ENCODE measurements at places on chromosomes 5 and 9.

DNA sequence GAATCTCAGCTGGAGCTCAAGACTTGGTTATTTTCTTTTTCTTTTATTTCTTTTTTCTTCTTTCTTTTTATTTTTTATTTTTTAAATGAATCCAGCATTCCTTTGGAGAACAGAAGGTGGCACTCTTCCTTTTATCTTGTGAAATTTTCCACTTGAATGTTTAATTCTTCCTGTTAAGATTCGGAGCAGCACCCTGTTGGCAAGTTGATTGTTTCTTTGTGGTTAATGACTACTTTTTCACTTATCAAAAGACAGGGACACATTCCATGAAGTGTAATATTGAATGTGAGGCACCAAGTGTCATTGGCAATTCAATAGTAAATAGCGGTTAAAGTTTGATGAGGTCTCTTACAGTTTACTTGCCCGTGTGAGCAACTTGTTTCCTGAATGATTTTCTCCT is 240.5 kb upstream of the CHD1 start:
- no peaks in the 10 kb centered on the region for H3K36me3 ChIP-seq
- no peaks in the 10 kb centered on the region for H3K4me1 ChIP-seq
- no peak for DNase-seq
- H3K27ac ChIP-seq, result no peak overlapping the region
- H3K27me3 ChIP-seq, result no peaks in the 10 kb centered on the region
- H3K4me3 ChIP-seq, result no peak overlapping the region

- no peak overlapping the region for H3K27ac ChIP-seq
- DNase-seq, result no peak
- no peaks in the 10 kb centered on the region for H3K27me3 ChIP-seq
- H3K4me1 ChIP-seq, result no peaks in the 10 kb centered on the region
These were observed 98.7 kb upstream of the IFNE start for GRCh38 chr9:21580636-21581378.

DNA sequence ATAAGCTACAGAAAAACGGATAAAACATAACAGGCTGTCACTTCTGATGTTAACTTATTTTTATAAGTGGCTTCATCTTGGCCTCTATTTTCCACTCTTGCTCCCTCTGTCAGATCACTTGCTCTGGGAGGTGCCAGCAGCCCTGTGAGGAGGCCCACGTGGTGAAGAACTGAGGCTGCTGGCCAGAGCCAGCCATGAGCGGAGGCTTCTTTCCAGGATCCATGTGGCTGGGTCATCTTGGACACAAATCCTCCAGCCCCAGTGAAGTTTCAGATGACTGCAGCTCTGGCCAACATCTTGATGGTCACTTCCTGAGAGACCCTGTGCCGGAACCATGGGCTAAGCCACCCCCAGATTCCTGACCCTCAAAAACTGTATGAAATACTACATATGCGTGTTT is 7.5 kb upstream of the CMBL start:
- H3K27me3 ChIP-seq, result no peaks in the 10 kb centered on the region
- no peak overlapping the region for H3K4me3 ChIP-seq
- no peak overlapping the region for H3K27ac ChIP-seq
- no peaks in the 10 kb centered on the region for H3K36me3 ChIP-seq

- peak; percentile 70 for DNase-seq
- no peak overlapping the region for H3K27ac ChIP-seq
These were observed 98.6 kb upstream of the ADAMTS19 start for GRCh38 chr5:129361441-129362025.

GRCh38 chr9:109993250-109993978 is 213.4 kb downstream of the PALM2AKAP2 start:
- no peaks in the 10 kb centered on the region for H3K36me3 ChIP-seq
- no peak overlapping the region for H3K4me3 ChIP-seq
- H3K4me1 ChIP-seq, result no peaks in the 10 kb centered on the region
- DNase-seq, result no peak

DNA sequence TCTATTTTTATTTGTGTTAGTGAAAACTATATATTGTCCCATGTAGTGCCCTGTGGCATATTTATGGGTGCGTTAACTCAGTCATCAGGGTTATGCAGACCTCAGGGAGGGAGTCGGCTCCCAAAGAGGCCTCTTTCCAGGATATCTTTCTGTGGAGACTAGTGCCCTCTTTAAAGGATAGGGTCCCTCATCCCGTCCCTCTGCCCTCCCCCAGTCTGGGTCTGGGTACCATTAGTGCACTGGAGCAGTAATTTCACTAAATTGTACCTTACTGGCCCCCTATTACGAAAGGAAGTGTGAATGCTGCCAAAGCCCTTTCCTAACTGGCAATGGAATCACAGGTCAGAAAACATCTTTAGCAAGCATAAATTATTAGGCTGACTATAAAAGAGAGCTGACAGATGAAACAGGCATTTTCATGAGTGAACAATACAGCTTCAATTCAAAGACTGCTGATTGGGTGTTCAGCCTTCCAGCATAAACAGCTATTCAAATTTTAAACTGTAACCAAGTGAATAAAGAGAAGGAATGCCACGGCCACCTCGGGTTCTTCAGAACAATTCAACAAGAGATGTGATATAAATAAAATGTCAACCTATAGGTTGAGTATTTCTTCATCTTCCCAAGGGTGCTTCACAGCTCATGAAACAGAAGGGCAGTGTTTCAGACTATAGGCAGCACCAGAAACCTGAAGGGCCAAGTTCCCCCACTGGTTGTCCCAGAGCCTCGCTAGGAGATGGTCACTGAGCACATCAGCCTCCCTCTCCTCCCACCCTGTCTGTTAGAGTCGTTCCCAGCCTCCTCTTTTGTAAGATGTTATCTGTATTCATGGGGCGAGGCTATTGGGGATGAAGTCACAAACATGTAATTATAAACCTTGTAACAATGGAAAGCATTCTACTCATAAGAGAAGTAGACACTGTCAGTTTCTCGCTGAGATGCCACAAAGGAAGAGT is 318.7 kb downstream of the TMEM161B start:
- H3K36me3 ChIP-seq, result no peaks in the 10 kb centered on the region
- H3K4me1 ChIP-seq, result no peaks in the 10 kb centered on the region
- peaks cover 4% of the 10 kb centered on the region for H3K27me3 ChIP-seq
- DNase-seq, result no peak
- no peak overlapping the region for H3K27ac ChIP-seq

DNA sequence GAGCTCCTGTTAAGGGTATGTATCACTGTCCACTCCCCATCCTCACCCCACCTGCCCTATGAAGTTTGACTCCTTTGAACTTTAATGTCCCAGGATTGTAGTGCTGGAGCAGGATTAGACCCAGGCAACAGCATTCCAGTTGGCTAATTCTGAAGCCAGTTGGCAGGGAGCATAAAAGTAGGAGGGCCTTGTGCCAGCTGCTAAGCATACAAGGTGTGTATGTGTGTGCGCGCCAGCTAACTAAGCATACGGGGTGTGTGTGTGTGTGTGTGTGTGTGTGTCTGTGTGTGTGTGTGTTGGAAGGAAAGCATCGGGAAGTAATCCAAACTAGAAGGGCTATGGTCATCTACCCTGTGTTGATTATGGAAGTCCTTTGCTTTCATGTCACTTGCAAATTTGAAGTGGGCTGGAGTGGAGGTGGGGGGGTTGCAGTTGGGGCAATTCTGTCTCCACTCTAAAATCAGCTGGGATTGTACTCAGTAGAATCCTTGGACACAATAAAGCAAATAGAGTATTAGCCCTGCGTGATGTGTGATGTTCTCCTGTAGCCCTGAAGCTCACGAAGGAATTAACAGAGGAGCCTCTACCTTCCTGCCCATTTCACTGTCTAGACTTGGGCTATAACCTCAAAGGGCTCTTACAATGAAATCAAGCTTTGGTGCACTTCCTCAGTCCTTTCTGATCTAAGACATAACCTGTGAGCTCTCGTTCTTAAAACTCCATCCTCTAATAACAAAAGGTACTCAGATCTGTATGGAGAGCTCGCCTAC is 26.9 kb downstream of the HMGCR start:
- no peak for DNase-seq
- H3K36me3 ChIP-seq, result peaks cover 37% of the 10 kb centered on the region
- no peaks in the 10 kb centered on the region for H3K4me1 ChIP-seq

GRCh38 chr5:23820765-23821471 is 313.5 kb downstream of the PRDM9 start:
- H3K4me1 ChIP-seq, result peaks cover 16% of the 10 kb centered on the region
- H3K36me3 ChIP-seq, result no peaks in the 10 kb centered on the region
- H3K27me3 ChIP-seq, result no peaks in the 10 kb centered on the region
- peak; percentile 68 for DNase-seq
- no peak overlapping the region for H3K4me3 ChIP-seq
- H3K27ac ChIP-seq, result no peak overlapping the region

GRCh38 chr9:20197976-20198685 is 409.3 kb upstream of the SLC24A2 start:
- no peaks in the 10 kb centered on the region for H3K36me3 ChIP-seq
- no peaks in the 10 kb centered on the region for H3K27me3 ChIP-seq
- H3K27ac ChIP-seq, result peak overlapping the region; percentile 87
- H3K4me1 ChIP-seq, result peaks cover 41% of the 10 kb centered on the region
- DNase-seq, result peak; percentile 86

GRCh38 chr5:65620021-65620420 is 4.1 kb downstream of the TRIM23 start:
- DNase-seq, result no peak
- no peaks in the 10 kb centered on the region for H3K27me3 ChIP-seq
- peaks cover 37% of the 10 kb centered on the region for H3K4me1 ChIP-seq
- peaks cover 16% of the 10 kb centered on the region for H3K36me3 ChIP-seq
- H3K4me3 ChIP-seq, result no peak overlapping the region
- H3K27ac ChIP-seq, result no peak overlapping the region

DNA sequence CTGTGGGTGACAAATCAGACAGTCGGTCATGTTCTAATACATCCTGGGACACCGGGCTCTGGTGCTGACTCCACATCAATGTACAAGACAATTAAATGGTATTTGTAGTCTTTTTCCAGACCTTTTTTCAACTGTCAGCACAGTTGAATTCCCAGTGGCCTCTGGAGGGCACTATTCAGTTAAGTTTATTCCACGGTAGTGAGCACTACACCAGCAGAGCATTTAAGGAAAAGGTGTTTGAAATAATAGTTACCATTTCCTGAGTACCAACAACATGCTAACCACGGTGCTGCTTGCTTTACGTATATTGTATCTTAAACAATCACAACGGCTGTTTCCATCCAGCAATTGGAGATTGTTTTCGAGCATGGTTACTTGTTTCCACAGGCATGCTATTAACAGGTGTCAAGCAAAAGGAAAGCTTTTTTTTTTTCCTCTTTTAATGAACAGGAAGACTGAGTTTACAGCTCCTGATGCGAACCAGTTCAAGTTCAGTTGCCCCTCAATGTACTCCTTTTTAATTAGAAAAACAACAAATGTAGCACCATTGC is 186.7 kb downstream of the PDZD2 start:
- H3K36me3 ChIP-seq, result no peaks in the 10 kb centered on the region
- no peak overlapping the region for H3K27ac ChIP-seq
- no peak overlapping the region for H3K4me3 ChIP-seq
- H3K27me3 ChIP-seq, result no peaks in the 10 kb centered on the region
- DNase-seq, result peak; percentile 71

DNA sequence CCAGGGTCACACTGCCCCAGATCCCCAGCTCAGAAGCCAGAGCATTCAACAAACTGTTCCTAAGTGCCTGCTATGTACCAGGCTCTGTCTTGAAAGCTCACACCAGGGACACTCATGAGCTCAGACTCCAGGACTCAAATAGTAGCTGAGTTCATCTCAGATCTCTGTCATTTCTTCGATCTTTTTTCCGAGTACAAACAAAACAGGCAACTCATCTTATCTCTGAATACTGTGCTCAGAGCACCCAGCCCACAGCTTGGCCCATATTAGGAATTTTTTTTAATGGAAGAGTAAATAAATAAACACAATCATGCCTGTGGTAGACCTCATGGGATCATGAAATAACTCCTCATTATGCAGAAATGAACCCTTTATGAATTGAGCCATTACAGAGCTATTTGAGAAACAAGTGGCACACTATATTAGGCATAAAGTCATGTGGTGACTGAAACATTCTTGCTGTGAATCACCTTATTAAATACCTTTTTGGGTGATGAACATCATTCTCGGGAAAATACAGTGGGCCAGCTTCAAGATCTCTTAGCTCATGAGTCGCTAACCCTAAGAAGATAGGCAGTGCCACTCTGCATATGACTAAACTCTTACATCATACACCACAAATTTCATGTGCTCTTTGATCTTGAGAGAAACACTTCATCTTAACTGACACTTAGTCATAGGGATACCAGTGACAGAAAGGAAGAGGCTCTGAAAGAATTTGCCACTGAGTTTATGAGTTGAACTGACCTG is 9.9 kb downstream of the SH3RF2 start:
- no peak for DNase-seq
- no peak overlapping the region for H3K4me3 ChIP-seq
- H3K27me3 ChIP-seq, result no peaks in the 10 kb centered on the region
- H3K4me1 ChIP-seq, result peaks cover 16% of the 10 kb centered on the region

- H3K27ac ChIP-seq, result peak overlapping the region; percentile 97
- no peak overlapping the region for H3K4me3 ChIP-seq
- peaks cover 74% of the 10 kb centered on the region for H3K4me1 ChIP-seq
- no peaks in the 10 kb centered on the region for H3K27me3 ChIP-seq
These were observed 30.2 kb upstream of the CATSPER3 start for GRCh38 chr5:134937526-134937925.

DNA sequence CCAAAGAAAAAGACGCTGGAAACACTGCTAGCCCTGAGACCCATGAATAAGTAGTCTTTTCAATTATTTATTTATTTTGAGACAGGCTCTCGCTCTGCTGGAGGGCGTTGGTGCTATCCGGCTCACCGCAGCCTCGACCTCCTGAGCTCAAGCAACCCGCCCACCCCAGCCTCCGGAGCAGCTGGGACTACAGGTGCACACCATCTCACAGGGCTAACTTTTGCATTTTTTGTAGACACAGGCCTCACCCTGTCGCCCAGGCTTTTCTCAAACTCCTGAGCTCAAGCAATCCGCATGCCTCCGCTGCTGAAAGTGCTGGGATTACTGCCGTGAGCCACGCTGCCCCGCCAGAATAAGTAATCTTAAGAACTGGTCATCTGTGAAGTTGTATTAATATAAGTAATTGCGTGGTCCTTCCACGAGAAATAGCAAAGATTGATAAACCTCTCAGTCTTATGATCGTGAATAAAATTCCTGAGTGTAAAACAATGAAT is 1.6 kb downstream of the ANXA2R start:
- no peaks in the 10 kb centered on the region for H3K36me3 ChIP-seq
- H3K27me3 ChIP-seq, result no peaks in the 10 kb centered on the region
- no peak for DNase-seq
- no peak overlapping the region for H3K4me3 ChIP-seq
- H3K4me1 ChIP-seq, result peaks cover 23% of the 10 kb centered on the region
- H3K27ac ChIP-seq, result no peak overlapping the region

DNA sequence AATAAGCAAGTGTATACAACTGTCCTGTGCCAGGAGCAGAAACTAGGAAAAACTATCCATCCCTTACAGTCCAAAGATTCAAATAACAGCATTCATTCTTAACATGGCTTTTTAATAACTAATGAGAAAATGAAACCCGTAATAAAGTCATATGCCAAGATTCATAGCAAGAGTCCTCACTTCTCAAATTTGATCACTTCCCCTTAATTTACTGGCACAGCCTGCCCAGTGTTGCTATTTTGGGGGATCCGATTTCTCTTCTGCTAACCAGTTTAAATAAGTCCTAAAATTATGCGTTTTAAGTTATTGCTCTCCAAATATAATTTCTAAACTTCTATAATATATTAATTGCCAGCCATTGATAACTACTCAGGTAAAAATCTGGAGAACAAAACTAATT is 177.0 kb upstream of the PTGER4 start:
- H3K4me1 ChIP-seq, result no peaks in the 10 kb centered on the region
- H3K27me3 ChIP-seq, result no peaks in the 10 kb centered on the region
- H3K27ac ChIP-seq, result no peak overlapping the region
- no peak for DNase-seq

Data from Karpas-422 (cell line).